ENCODE measurements at places on chromosomes 11 and 22.

DNA sequence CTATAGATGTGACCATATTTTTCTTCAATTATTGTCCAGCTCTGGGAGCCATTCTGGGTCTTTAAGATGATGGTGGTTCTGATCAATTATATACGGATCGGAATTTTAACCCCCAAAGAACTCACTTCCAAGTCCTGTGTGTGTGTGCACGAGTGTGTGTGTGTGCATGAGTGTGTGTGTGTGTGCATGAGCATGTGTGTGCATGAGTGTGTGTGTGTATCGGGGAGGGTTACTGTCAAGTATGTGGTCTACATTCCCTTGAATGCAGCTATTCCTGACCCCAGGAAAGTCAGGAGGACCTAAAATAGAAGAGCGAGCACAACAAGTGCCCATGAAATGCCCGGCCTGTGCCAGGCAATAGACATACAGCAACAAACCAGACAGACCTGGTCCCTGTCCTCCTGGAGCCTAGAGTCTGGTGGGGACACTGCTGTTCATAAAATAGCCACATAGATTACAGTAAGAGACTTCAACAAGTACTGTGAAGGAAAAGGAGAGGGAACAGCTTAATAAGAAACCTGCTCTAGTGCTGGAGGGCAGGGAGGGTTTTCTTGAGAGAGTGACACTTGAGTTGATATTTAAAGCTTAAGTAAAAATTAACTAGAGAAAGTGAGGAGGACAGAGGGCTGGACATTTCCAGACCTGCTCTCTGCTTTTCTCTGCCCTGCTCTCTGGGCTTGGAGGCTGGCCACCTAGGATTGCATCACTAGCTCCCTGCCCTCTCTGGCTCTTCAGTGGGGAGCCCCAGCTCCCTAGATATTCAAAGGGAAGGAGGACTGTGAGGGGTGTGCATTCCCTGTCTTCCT is 66.1 kb upstream of the SPON1 start:
- no peak for DNase-seq

GRCh38 chr11:79896258-79896657 is 455.4 kb upstream of the TENM4 start:
- DNase-seq = no peak

DNA sequence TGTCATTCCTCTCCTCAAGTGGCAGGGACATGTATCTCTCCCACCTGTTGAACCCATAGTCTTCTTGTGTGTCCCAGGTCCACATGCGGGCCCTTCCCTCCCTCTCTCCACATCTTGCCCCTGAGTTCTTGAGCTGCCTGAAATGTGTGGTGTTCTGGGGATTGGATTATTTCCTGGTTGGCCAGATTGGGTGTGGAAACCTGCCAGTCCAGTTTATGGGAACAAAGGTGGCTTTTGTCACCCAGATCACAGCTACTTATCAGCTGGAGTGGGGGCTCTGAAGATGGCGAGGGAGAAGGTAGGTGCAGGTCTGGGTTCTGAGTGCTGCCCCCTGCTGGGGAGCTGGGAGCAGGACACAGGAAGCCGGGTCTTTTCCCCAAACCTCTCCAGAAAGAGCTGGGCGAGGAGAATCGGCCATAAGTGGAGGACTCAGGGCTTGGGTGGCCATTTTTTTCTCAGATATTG is 14.2 kb downstream of the DTX4 start:
- DNase-seq = peak; percentile 70

DNA sequence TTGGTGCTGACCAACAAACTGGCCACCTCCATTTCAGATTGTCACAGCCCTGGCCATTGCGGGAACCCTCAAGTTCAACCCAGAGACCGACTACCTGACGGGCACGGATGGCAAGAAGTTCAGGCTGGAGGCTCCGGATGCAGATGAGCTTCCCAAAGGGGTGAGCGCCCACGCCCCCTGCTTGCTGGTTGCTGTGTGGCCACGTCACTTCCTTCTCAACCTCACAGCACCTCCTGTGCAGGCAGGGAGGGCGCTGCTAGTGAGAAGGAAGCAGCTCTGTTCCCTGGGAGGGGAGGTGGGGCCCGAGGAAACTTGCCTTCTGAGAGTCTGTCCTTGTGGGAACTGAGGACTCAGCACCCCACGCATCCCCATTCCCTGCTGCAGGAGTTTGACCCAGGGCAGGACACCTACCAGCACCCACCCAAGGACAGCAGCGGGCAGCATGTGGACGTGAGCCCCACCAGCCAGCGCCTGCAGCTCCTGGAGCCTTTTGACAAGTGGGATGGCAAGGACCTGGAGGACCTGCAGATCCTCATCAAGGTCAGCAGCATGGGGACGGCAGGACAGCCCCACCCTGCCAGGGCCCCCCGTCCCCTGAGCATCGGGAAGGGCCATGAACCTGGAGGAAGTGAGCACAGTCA is 19.3 kb downstream of the POLR3H start:
- peak; percentile 80 for DNase-seq

DNA sequence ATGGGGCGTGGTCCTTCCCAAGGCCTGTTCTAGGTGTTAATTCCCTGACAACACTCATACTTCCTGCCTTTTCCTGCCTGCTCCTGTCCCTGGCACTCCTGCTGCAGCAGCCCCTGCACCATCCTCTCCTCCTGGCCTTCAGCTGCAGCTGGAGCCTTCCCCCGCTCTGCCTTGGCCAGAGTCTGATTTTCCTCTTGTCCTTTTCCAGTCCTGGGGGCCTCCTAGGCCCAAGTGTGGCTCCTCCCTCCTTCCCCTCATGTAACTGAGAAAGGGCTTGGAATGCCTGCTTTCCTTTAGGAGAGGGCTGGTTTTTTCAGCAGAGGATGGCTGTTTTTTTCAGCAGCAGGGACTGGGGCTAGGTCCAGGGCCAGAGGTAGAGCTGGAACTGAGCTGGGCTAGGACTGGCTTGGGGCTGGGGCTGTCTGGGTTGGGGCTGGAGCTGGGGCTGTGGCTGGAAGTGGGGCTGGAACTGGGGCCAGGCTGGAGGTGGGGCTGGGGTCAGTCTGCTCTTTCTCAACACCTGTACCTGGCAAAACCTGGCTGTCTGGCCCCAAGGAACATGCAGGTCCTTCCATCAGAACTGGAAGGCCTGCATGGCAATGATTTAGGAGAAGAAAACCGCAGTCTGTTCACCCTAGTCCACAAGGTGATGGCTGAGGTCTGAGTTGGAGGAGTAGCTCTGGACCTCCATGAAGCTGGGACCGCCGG is 23.6 kb downstream of the ZC3H7B start:
- DNase-seq = no peak

DNA sequence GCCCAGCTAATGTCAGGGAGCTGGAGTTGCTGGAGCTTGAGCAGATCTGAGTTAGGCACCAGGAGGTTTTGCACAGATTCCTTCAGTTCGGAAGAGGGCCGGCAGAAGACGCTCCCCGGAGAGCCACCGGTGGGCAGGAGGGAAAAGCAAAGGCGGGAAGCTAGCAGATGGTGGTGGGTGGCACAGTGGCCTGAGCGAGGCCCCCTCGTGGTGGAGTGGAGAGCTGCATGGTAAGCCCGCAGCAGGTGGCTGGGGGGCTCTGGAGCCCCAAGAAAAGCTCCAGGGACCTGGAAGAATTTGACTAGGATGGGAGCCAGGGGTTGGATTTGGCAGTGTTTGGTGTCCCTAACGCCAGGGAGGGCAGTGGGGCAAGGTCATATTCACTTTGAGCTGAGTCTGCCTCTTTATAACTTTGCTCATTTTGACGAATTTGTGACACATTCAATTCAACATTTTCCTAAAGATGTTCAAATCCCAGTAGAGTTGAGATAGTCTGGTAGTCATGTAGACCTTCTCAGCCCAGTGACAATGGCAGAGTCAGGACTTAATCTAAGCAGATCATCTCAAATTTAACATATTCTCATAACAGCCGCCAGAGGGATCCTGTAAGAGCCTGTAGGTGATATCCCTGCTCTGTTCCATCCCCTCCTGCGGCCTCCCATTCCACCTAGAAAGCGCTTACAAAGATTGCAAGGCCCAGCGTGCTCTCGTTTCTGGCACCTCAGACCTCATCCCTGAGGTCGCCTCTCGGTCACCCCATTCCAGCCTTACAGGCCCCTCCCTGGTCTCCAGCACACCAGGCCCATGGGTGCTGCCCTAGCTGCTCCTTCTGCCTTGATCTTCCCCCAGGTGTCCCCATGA is 57.9 kb downstream of the TRIM29 start:
- peak; percentile 36 for DNase-seq

- DNase-seq = no peak
Measured at GRCh38 chr22:30809086-30809485, 114.4 kb downstream of the OSBP2 start.

DNA sequence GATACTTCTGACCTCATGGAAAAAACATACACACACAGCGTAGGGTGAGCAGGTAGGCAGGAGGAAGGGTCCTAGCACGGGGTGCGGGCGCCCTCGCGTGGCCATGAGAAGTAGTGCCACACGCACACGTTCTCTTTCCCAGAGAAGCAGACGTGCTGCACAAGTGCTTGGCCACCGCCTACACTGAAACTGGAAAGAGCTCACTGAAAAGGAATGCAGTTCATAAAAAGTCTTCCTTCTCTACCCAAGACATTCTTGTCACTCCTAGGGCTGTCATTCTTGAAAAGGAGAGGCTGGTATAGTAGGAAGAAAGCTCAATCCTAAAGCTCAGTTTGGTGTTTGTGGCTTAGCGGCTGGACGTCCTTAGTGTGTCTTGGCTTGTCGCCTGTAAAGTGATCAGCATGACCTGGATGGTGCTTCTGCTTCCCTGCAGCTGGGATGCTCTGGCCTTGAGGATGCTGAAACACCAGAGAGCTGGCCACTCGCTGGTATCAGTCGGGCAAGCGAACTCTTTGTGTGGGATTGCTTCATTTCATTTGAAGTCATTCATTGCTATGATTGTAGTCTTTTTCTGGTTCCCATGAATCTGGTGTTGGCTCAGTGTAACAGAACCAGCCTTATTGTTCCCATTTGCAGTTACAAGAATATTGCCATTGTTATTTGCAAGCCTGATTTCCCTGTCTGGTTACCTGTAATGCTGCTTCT is 303.8 kb downstream of the NTM start:
- peak; percentile 65 for DNase-seq

DNA sequence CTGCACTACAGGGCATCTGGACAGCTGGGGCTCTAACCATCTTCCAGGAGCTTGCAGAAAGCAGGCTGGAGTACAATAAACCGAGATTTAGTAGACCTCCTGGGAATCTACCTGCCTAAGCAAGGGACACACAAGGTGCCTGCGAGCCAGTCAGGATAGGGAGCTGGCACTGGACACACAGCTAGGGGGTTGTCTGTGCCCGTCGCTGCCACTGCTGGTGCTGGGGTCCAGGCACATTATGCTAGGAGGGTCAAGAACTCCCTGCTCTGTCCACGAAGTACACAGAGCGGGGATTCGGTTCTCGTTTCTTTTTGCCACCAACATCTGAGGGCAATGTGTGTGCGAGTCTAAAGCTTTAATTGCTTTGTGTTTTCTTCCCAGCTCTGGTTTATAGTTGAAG is 4.2 kb downstream of the RIC8A start:
- no peak for DNase-seq

GRCh38 chr11:96279018-96279895 is 63.7 kb downstream of the MAML2 start:
- DNase-seq = no peak

GRCh38 chr11:126328444-126328843 is 24.6 kb downstream of the DCPS start:
- DNase-seq = no peak

DNA sequence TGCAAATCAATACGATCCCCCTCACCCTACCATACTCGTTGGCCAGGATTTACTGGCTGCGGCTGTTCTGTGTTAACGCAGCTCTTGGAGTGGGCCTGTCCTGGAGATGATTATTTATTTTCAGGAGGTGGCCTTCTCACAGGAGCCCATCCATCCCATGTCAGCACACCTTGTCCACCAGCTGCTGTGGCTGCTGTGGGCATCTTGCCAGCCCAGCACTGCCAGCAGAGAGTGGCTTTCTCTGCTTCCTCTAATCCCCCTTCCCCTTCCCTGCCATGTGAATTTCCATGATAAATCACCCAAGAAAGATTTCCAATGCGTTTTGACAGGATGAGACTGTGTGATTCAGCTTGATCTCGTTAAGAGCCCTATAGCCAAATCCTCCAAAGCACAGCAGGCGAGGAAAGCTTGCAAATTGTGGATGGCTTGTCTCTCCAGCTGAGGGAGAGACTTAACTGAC is 309.1 kb upstream of the C11orf87 start:
- DNase-seq = no peak

- DNase-seq = no peak
Measured at GRCh38 chr11:126423743-126424142, 68.3 kb downstream of the ST3GAL4 start.

- no peak for DNase-seq
Measured at GRCh38 chr22:45807156-45807915, 135.7 kb downstream of the ATXN10 start.

DNA sequence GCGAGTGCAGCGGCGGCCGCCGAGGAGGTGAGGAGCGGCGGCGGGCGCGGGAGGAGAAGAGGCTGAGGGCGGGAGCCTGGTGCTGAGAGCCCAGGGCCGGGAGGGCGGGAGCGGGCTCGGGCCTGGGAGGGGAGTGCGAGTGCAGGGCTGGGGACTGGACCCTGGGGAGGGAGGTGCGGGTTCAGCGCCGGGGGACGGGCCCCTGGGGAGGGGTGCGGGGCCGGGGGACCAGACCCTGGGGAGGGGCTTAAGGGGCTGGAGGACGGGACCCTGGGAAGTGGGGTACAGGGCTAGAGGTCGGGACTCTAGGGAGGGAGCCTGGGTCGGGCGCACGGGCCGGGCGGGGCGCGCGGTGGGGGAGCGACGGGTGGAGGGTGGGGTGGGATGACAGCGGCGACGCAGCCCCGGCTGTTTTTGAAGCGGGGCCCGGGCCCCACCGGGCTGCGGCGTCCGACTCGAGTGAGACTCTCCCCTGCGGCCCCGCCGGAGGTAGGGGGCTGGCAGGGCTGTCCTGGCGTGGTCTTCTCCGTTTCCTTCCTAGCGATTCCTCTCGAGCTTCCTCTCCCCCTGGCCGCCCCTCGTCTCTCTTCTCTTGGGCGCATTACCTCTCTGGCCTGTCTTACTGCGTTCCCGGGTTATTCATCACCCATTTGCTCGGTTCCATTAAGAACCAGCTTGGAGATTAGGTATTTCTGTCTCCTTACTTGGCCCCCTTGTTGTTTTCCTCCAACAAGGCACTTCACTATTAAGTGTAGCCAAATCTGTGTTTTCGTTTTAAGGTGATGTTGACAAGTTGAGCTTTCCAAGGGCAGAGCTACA is 754 bp downstream of the NUP50 start:
- DNase-seq = peak; percentile 48

DNA sequence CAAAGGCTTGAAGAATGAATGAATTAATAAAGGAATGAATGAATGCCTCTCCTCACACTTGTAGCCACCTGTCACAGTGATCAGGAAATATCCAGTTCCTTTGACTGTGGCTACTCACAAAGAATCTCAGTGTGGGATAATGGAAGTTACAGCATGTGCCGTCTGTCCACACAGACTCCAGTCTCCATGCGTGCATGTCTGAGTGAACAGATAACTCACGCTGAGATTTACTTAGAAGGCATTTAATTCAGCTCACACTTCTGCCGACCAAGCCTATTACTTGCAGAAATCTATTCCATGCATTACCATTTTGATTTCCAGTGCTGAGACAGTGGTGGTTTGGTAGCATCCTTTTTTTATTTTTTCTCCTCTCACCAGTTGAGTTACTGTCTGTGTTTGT is 32.3 kb upstream of the HMGXB4 start:
- DNase-seq = no peak

Measured in activated CD4-positive, alpha-beta memory T cell treated with anti-CD3 and anti-CD28 coated beads for 36 hours (primary cell).